NCI-H1930 (cell line): ENCODE measurements at places on chromosomes 7 and 10.

DNA sequence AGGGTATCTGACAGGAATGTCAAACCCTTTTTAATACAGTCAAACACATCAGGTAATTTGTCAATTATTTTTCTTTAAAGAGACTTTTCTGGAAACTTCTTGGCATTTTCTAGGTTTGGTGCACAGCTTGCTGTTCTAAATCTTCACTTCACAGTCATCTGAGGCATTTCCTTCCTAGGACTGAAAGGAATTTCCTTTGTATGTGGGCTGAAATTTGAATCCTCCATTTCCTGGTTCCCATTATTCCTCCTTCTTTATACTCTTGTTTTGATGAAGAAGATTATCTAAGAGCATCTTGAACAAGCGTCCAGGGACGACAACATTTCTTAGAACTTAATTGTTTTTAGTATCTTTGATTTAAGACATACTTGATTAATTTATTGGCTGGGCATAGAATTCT lies 24.9 kb downstream of the CALD1 start:
- DNase-seq, result no peak

DNA sequence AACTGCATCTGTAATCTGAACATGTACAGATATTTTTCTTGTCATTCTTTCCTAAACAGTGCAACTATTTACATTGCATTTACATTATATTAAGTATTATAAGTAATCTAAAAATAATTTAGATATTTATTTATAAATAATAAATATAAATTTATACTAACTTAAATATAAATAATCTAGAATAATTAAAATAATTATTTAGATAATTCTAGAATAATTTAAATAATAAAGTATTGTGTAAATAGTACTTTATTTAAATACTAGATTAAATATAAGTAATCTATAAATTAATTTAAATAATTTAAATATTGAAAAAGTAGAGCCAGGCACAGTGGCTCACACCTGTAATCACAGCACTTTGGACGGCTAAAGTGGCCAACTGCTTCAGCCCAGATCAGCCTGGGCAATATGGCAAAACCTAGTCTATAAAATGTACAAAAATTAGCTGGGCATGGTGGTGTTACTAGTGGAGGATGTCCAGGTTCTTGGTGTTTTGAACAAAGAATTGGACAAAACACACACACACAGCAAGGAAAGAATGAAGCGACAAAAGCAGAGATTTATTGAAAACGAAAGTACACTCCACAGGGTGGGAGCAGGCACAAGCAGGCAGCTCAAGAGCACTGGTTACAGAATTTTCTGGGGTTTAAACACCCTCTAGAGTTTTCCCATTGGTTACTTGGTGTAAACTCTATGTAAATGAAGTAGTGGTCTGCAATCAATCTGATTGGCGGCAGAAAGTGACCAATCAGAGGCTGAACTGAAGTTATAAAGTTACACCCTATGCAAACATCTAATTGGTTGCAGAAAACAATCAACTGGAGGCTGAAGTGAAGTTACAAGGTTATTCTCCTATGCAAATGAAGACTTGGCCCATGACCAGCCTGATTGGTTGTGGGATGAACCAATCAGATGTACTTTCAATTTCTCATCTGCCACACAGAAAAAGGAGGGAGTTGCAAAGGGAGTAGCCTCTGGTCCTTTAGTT lies 100.2 kb upstream of the SP4 start:
- no peak for DNase-seq

- DNase-seq, result no peak
These were observed 432.6 kb upstream of the ANKRD30A start for GRCh38 chr10:36692759-36693158.

GRCh38 chr10:14243221-14243620 lies 87.5 kb downstream of the FRMD4A start:
- no peak for DNase-seq

GRCh38 chr10:102306710-102307109 lies 61.4 kb downstream of the GBF1 start:
- no peak for DNase-seq

- no peak for DNase-seq
These were observed 12.6 kb downstream of the FKBP6 start for GRCh38 chr7:73340514-73340913.

DNA sequence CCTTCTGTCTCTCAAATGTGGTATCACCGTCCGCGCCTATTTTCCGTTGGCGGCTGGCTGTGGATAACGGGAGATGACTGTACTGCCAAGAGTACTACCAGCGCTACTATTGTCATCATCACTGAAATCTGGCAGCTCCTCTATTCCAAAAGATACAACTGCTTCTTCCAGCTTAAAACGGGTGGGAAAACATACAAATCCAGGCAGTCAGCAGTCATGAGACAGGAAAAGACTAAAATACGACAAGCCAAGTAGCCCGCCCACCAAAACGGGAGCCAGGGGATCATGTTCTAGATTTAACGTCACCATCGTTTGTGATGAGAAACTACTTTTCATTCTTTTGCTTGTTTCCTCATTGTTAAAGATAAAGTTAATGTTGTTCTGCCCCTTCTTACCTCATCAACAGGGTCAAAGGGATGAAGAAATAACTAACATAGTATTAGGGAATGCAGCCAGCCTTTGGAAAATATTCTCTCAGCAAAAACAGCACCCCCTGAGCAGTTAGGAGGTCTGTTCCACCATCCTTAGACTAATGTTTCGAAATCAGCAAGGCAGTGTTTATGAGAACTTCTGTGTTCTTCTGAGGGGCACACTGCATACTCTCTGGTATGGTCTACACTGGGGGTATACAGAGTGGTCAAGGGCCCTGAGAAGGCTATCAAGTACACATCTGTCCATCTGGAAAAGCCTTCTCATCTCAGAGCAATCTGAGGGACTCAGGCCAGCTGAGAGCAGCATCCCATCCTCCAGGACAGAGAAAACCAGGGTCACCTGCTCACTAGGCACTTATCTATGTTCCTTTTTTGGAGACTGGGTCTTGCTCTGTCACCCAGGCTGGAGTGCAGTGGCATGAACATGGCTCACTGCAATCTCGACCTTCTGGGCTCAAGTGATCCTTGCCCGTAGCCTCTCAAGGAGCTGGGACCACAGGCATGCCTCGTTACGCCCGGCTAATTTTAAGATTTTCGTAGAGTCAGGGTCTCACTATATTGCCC lies 47.5 kb downstream of the GNA12 start:
- no peak for DNase-seq

GRCh38 chr10:5540891-5541290 lies 16.1 kb downstream of the CALML3 start:
- no peak for DNase-seq
